AG04449 (cell line): ENCODE measurements at places on chromosomes 13 and 19.

GRCh38 chr13:113995051-113995601 is 21.2 kb upstream of the C13orf46 start:
- DNase-seq = no peak

GRCh38 chr13:78193846-78194245 is 275.2 kb upstream of the EDNRB start:
- no peak for DNase-seq

GRCh38 chr19:54659300-54659699 is 3.5 kb upstream of the LILRB4 start:
- no peak for DNase-seq

GRCh38 chr13:63393112-63393511 is 1977.5 kb upstream of the PCDH20 start:
- DNase-seq = no peak

- DNase-seq = no peak
These were observed 42.5 kb downstream of the IRS2 start for GRCh38 chr13:109743706-109744453.
